Urinary bladder (tissue), 4 donors: ENCODE measurements at places on chromosomes 6 and 20. TPM values are rescaled to one million over a fixed set of nuclear protein-coding genes. Genes with fewer than 3 reads are reported as not detected.

The GPR63 gene
- 1.1 TPM for polyA plus RNA-seq

The VWA7 gene
- 0.39 TPM for polyA plus RNA-seq

The PXT1 gene
- 0.04 TPM for polyA plus RNA-seq

The SLPI gene
- 1,815 TPM for polyA plus RNA-seq

The DBNDD2 gene
- 194 TPM for polyA plus RNA-seq

The RNF182 gene
- polyA plus RNA-seq, result 0.19 TPM

The CGA gene
- not detected for polyA plus RNA-seq

The PPP1R16B gene
- 8.0 TPM for polyA plus RNA-seq

The FAM229B gene
- polyA plus RNA-seq, result 25.8 TPM

The MYL9 gene
- polyA plus RNA-seq, result 3,492 TPM

The MUC21 gene
- polyA plus RNA-seq, result not detected

The EBF4 gene
- 28.9 TPM for polyA plus RNA-seq

The MATN4 gene
- 0.58 TPM for polyA plus RNA-seq

The C6orf163 gene
- polyA plus RNA-seq, result 0.47 TPM

The NMBR gene
- 0.15 TPM for polyA plus RNA-seq

The MBOAT1 gene
- 9.2 TPM for polyA plus RNA-seq

The OPN5 gene
- not detected for polyA plus RNA-seq

The INSM1 gene
- 0.04 TPM for polyA plus RNA-seq

The DUSP22 gene
- 59.0 TPM for polyA plus RNA-seq

The SLC12A5 gene
- polyA plus RNA-seq, result 1.5 TPM

The SCAND1 gene
- polyA plus RNA-seq, result 99.1 TPM

The RWDD2A gene
- polyA plus RNA-seq, result 3.4 TPM

The CD93 gene
- 52.6 TPM for polyA plus RNA-seq

The HLA-DQB1 gene
- polyA plus RNA-seq, result 36.1 TPM

The TBCC gene
- polyA plus RNA-seq, result 29.8 TPM

The TRIM40 gene
- not detected for polyA plus RNA-seq

The ABHD16B gene
- polyA plus RNA-seq, result 0.68 TPM

The SLC2A10 gene
- polyA plus RNA-seq, result 12.0 TPM

The DYNLT1 gene
- polyA plus RNA-seq, result 193 TPM

The F13A1 gene
- 113 TPM for polyA plus RNA-seq

The CCM2L gene
- 9.3 TPM for polyA plus RNA-seq

The CST9L gene
- not detected for polyA plus RNA-seq

The MMP24 gene
- polyA plus RNA-seq, result 0.67 TPM

The TTK gene
- polyA plus RNA-seq, result 0.23 TPM

The SCUBE3 gene
- 8.4 TPM for polyA plus RNA-seq

The PDRG1 gene
- 14.0 TPM for polyA plus RNA-seq

The C6orf58 gene
- polyA plus RNA-seq, result not detected
